Sigmoid colon (tissue), 7 donors: ENCODE measurements at places on chromosomes 5 and 9. TPM values are rescaled to one million over a fixed set of nuclear protein-coding genes. Genes with fewer than 3 reads are reported as not detected.

DNA sequence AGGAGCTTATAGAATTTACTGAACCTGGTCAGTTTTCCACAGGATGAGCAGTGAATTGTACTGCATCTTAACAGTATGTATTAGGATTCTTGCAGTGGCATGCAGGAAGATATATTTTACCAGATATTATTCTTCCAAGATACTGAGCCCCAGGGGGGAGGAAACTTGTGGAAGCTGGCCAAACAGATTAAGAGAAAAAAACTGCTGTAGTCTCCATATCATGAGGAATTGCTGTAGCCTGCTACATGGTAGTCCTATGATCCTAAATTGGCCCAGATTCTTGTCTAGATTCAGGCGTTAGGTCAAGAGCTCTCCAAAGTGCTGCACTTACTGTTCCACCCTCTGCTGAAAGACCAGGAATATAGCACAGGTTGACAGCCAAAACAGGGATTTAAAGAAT lies 275.5 kb upstream of the TAS2R1 start:
- no peak for DNase-seq

- no peak for DNase-seq
Observed at GRCh38 chr9:109705515-109705914, 74.5 kb upstream of the PALM2AKAP2 start.

DNA sequence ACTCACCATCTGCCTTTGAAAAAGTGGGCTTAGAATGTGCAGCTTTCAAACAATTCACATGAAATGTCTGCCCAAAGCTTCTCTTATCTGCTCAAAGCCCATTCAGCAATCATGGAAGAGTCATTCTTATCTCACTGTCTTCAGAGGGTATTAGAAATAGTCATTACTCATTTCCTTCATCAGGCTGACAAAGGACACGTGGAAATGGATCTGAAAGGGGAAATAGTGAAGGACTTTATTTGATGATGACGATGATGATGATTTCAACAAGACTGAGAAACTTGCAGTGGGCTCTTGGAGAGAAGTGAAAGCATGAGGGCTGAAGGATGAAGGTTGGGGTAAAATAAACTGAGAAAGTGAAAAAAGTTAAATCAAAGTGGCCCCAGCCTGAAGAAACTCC lies 194.3 kb downstream of the SMARCA2 start:
- DNase-seq: no peak

DNA sequence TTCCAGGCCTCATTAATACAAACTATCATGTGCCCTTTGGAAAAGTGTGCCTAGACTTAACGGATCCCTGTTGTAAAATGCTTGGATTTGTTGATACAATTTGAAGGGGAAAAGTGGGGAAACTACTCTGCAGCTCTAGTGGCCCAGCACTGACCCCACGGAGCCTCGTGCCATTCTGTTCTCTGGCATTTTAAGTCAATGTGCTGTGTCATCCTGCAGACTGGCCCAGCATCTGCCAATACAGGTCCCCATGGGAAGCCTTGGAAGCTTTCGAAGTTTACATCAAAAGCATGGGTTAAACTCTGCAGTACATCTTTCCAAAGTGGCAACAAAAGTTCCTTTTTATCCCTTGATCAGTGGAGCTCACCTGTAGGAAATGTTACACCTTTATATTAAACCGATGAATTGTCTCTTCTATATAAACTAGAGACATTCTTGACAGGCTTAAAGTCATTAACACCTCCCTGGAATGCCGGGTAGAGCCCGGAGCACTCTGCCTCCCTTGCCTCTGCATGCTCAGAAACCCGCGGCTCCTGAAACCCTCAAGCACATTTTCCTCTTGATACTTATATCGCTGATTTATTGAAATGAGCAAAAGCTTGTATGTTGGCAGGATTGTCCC lies 596.0 kb upstream of the ADAMTS16 start:
- no peak for DNase-seq

The ORM1 gene
- not detected for total RNA-seq

- peak; percentile 90 for DNase-seq
Observed at GRCh38 chr5:178204935-178205748, 809 bp downstream of the HNRNPAB start.
